ENCODE measurements at places on chromosomes 16 and 17. TPM values are rescaled to one million over a fixed set of nuclear protein-coding genes. Genes with fewer than 3 reads are reported as not detected.

DNA sequence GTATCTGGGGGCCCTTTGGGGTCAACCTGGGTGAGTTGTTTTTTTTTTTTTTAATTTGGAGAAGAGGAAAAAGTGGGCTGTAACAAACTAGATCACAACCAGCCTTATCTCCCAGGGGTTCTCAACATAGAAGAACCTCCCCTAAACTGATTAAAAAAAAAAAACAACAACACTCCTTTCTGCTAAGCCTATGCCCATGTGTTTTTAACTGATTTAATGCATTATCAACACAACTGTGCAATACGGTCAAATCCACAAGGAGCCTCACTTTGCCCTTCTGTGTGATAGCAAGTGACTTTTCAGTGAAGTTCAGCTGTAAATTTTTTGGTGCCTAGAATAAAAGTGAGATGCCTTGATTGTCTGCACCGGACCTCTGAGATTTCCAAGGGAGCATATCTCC is 646 bp downstream of the MYH11 start:
- no peak for DNase-seq

The TMEM235 gene
- not detected for polyA plus RNA-seq

The KRT24 gene
- polyA plus RNA-seq, result 0.16 TPM

- no peak for DNase-seq
Measured at GRCh38 chr16:65229191-65229662, 107.4 kb upstream of the CDH11 start.

DNA sequence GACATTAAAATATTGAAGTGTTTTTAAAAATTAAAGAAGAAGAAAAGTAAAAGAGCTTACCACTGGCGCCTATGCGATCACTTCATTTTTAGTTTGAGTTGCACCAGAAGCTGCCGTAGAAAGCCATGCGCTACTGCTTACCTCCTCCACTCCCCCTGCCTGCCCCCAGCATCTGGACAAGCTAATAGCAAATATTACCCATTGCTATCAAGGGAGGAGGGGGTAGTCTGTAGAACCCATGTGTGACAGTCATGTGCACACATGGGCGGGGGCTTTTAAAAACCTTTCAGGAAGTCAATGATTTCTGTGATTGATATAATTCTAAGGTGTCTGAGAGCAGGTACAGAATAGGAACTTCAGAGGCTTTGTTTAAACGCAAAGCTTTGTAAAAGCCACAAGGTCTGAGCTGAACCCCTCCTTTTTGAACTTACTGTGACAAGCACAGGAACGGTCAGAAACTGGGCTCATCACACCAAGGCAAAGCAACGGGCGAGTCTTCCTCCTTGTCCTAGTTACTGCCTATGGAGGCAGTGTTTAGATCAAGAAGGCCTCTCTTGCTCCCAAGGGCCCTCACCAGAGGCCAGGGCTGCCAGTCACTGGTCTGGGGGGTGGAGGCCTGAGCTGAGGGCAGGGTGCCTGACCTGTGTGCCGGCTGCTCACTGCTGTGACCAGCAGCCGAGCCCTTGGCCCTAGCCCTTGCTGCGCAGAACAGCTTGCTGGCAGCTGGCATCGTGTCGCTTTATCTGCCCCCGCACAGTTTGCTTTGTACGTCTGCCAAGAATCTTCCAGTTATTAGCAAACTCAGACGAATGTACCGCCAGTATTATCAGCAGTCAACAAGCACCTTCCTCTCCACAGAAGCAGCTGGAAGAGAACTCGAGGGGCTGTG is 15.0 kb downstream of the GINS2 start:
- DNase-seq, result peak; percentile 67

DNA sequence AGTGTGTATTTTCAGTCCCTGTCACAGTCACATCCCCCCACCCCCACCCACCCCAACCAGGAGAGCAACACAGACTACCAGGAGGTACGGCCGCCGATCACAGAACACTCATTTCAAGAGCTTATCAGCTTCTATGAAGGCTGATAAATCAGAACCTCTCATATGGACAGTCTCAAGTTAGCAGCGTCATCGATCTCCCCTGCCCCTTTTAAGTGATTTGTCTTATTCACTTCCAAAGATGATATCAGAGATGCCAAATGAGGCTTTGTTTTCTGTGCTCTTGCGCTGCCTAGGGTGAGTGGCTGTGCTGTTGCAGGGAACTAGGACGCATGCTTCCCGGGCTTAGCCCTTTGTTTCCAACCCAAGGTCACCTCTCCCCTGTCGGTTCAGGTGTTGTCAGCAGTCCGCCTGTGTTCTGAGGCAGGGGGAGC is 26.8 kb upstream of the PMFBP1 start:
- no peak for DNase-seq

DNA sequence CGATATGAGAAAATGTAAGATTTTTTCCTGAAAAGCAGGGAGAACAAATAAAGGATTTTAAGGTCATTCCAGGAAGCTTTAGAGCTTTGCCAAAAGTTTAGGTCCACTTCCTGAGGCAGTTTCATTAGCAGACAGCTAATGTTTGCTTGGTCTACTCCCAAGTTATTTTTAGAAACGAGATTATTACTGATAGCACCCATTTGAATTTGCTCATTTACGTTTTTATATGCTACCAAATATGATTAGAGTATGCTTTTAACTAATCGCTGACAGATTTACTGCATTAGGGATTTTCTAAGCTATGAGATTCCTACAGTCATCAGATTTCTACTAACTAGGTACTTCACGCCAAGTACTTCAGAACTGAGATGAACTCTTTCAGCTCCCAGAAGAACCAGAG is 98.1 kb downstream of the WNT3 start:
- DNase-seq, result no peak

DNA sequence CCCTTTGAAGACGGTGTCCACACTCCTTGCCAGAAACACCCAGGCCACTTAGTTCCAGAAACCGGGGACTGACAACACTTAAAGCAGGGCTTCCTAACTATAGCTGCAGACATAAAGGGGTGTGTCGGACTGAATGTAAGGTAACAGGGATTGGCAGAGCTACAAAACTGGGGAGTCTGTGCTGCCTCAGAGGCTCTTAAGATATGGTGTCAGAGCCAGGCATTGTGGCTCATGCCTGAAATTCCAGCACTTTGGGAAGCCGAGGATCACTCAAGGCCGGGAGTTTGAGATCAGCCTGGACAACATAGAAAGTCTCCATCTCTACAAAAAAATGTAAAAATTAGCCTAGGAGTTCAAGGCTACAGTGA is 14.2 kb upstream of the NLRC3 start:
- DNase-seq, result no peak

The CDK10 gene
- 25.7 TPM for polyA plus RNA-seq

DNA sequence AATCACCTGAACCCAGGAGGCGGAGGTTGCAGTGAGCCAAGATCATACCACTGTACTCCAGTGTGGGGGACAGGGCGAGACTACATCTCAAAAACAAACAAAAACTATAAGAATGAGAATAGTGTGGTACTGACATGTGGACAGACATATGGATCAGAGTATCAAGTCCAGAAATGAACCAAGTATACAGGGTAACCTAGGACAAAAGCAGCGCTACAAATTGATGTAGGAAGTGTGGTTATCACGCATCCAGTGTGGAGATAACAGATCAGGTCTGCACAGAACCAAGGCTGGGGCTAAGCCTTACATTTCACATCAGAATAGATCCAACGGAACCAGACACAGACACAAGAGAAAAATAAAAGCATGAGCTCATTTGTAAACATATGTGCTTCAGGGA is 23.0 kb upstream of the C16orf95 start:
- DNase-seq, result no peak

The KCNJ18 gene
- not detected for polyA plus RNA-seq

The TNFSF13 gene
- polyA plus RNA-seq, result 15.3 TPM

- DNase-seq, result peak; percentile 92
Measured at GRCh38 chr17:74379495-74380085, 12.3 kb downstream of the GPR142 start.
